ENCODE measurements at places on chromosomes 3 and 15. TPM values are rescaled to one million over a fixed set of nuclear protein-coding genes. Genes with fewer than 3 reads are reported as not detected.

GRCh38 chr3:144128108-144128892, 156.7 kb downstream of the DIPK2A start:
- peak; percentile 4 for DNase-seq

DNA sequence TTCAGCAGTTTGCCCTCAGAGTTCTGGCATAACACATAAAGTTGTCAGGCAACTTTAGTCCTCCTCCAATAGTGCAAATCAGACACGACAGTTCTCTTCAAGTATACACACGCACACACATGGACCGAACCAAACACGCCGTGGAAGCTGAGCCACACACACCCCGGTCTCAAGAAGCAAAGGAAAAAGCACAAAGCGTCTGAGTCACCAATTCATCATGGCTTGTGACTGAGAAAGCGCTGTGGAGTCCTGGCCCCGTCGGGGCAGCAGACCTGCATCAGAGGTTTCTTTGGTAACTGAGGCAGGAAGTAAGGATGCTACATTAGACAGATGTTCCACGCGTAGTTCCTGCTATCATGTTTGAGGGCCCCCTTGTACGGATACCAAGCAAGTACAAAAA, 85.7 kb downstream of the VGLL4 start:
- DNase-seq, result no peak

GRCh38 chr3:111911446-111911845, 52.4 kb downstream of the PHLDB2 start:
- no peak for DNase-seq

DNA sequence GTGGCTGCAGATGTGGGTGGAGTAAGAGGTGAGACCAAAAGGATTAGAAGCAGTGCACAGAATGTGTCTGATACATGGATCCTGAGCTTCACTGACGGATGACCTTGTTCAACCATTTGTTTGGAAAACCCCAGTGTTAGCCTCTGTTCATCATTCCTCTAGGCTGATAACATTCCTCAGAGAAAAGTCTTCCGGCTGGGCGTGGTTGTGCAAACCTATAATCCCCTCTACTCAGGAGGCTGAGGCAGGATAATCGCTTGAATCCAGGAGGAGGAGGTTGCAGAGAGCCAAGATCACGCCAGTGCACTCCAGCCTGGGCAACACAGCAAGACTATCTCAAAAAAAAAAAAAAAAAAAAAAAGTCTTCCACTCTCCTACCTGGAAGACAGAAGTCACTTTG, 23.1 kb upstream of the CHD2 start:
- DNase-seq, result no peak

GABRG3 gene
- not detected for total RNA-seq

CGNL1 gene
- 1.1 TPM for total RNA-seq

ALG1L2 gene
- not detected for total RNA-seq

TP63 gene
- 4.9 TPM for total RNA-seq

CPEB1 gene
- total RNA-seq, result not detected
